Activated T-cell treated with anti-CD3 and anti-CD28 coated beads, Interleukin-2, amount 50 U/mL, for 4 hours (primary cell): ENCODE measurements at places on chromosomes 4 and X. TPM values are rescaled to one million over a fixed set of nuclear protein-coding genes. Genes with fewer than 3 reads are reported as not detected.

Gene NUP62CL
- total RNA-seq, result 0.73 TPM

Gene PABPC4L
- total RNA-seq, result not detected

Gene MAGEA9
- total RNA-seq, result not detected

Gene ARHGAP6
- 0.10 TPM for total RNA-seq

Gene SHISA3
- 0.11 TPM for total RNA-seq

Gene F8A2
- total RNA-seq, result not detected

Gene SPANXB1
- total RNA-seq, result not detected

Gene CFAP47
- total RNA-seq, result not detected

Gene GPR78
- not detected for total RNA-seq

Gene SAGE1
- total RNA-seq, result not detected

Gene TMEM144
- total RNA-seq, result not detected

Gene SYN1
- 0.24 TPM for total RNA-seq

GRCh38 chr4:152939621-152940020, 3.5 kb downstream of the FHDC1 start:
- DNase-seq, result no peak

DNA sequence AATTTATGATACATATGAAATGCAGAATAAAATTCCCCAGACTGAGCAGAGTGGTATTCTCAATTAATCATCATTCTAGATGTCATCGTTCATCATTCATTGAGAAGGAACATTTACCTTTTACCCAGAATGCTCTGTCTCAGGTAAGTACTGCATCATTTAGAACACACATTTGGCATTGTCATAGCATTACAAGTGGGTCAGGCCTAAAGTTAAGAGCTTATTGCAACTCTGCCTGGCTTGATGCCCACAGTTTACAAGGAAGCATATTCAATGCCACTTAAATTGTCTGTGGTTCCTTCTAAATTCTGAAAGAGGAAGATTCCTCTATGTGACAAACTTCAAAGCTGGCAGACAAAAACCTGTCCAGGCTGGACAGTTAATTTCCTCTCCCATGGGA, 87.3 kb downstream of the CAMK2D start:
- no peak for DNase-seq

- no peak for DNase-seq
Measured at GRCh38 chr4:154126276-154126675, 337.4 kb upstream of the SFRP2 start.

DNA sequence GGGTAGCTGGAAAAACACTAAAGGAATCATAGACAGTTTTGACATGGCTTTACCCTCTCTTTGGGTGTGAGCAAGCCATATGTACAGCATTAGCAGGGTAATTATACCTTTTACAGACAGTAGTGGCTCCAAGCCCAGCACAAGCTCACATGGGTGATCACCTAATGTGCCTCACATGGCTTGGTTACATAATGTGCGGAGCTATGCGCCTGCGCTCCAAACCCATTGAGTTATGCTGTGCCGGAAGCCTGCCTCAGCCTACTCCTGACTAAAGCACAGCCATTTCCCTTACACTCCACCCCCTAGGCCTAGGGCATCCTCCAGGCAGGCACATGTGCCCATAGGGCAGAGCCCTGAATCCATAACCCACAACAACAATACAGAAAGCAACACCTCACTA, 6.5 kb upstream of the TSPAN5 start:
- no peak for DNase-seq

GRCh38 chr4:185811509-185812364, at the start of gene SORBS2:
Gene SORBS2 (minus strand): TSS chr4:185812194. CDS start chr4:185690571, 121,623 bp downstream.
- no peak for DNase-seq

DNA sequence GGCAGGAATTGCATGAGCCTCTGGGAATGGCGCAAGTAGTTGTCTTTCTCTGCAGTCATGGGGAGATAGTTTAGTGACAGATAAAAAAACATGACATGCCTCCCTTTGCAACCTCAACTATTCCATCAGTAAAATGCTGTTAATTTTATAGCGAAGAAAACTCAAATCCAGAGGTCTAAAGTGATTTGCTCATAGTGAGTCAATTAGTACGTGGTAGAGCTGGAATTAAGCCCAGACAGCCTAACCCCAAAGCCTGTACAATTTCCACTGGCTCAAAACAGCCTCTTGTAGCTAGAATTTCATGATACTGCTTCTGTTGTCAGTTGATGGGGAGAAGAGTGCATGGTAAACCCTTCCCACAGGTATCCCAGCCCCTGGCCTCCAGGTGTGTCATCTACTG, 81.3 kb upstream of the TRPC5 start:
- DNase-seq, result no peak

- no peak for DNase-seq
Measured at GRCh38 chr4:23135792-23136645, 443.3 kb downstream of the GBA3 start.

DNA sequence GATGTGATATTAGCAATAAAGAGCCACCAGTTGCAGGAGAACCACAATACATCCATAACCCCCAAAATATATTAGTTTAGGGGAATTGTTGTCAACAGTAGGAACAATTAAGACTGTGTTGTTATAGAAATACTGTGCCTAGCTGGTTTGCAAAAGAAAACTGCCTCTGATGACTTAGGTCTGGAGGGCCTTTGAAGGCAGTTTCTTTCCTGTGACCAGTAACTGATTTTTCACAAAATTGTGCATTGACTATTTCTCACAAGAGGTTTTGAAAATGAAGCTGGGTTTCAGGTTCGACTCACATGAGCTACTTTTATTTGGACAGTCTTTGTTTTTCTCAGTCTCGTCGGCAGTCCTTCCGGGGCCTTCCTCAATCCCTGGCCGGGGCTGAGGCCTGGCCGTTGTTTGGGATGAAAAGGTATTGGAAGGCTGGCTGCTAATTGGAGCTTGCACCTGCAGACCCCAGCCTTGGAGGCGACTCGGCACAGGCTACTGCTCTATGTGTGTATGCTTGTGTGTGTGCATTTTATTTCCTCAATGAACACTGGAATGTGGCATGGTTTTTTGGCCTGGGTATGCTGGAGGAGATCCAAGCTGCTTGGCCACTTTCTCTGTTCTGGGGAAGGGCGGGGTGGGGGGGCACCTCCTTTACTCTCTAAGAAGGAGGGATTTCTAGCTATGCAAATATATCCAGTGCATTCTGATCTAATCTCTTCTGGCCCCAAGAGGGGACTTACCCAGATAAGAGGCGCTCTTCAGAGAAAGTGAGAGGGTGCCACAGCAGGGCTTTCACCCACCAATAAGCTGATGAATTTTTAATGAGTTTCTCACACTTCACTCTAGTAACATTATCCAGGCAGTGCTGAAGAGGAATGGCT, 49.5 kb upstream of the LNX1 start:
- DNase-seq, result no peak

DNA sequence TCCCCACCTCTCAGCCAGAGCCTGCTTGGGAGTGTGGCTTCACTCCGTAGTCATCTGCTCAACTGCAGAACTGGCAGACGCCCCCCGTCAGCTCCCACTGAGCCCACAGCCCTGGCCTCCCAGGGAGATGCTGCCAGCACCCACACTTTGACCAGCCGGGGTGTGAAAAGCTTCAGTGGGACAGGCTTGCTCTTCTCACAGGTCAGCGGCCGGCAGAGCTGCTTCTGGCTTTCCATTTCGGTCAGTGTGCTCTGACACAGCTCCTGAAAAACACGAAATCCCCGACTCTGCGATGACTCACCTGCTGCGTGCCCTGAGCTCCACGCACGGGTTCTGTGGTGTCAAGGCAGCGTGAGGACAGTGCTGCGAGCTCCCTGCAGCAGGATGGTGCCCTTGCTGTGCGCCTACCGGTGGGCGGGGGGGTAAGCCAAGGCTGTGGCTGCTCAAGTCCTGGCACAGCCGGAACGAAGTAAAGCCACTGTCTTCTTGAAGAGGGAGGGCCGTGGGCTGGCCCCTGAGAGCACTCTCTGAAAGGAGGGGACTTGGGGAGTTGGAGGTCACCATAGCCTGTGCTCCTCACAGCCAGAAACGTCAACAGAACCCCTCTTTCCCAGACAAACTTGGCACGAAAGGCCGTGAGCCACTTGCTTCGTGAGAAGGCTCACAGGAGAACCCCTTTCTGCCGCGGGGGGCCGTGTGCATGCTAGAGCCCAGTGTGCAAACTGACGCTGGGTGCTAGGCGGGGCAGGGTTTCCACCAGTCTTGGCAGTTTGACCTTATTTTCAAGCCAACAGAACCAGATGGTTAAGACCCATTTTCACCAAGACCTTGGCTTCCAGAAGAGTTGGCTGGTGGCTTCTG, 23.6 kb downstream of the NOP14 start:
- no peak for DNase-seq

- DNase-seq, result no peak
Measured at GRCh38 chr4:24885342-24885741, 27.5 kb downstream of the CCDC149 start.

DNA sequence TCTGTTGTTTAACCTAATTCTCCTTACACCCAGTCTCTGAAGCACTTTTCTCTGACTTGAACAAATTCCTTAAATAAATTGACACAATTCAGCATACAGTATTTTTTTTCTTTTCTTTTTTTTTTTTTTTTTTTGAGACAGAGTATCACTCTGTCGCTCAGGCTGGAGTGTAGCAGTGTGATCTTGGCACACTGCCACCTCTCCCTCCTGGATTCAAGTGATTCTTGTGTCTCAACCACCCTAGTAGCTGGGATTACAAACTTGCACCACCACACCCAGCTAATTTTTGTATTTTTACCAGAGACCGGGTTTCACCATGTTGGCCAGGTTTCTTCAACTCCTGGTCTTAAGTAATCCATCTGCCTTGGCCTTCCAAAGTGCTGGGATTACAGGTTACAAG, 1498.1 kb upstream of the PCDH10 start:
- no peak for DNase-seq

DNA sequence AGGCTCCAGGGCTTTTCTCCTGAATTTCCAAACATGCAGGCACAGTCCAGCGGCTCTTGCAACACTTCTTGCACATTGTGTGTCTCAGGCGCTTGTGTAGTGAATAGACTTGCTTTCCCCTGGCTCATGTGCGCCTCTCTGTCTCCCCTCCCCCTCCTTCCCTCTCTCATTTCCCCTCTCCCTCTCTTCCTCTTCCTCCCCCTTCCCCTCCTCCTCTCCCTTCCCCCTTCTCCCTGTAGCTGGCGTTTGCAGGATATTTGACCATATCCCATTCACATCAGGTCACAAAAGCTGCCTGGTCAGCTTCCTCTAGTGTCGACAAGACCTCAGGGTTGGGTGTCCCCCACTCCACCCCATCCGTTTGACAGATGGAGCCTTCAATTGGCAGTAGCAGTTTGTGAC, 2.4 kb downstream of the CHST7 start:
- no peak for DNase-seq

- DNase-seq, result no peak
Measured at GRCh38 chr4:22501715-22502095, 14.2 kb downstream of the ADGRA3 start.

DNA sequence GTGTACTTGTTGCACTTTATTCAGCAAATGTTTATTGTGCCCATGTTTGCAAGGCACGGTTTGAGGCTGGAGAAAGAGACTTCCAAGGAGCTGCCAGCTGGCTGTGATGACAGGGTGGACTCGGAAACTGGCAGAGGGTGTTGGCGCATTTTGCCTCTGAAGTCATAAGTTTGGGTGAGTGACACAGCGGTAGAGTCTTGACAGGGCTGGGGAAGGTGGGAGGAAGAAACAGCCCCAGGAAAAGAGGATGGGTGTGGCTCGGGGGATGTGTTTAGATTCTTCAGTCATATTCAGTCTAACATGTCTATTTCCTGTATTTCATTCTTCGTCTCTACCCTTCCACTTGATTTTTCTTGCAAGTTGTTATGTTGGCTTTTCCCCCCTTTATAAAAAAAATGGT, 77.0 kb upstream of the STOX2 start:
- no peak for DNase-seq

DNA sequence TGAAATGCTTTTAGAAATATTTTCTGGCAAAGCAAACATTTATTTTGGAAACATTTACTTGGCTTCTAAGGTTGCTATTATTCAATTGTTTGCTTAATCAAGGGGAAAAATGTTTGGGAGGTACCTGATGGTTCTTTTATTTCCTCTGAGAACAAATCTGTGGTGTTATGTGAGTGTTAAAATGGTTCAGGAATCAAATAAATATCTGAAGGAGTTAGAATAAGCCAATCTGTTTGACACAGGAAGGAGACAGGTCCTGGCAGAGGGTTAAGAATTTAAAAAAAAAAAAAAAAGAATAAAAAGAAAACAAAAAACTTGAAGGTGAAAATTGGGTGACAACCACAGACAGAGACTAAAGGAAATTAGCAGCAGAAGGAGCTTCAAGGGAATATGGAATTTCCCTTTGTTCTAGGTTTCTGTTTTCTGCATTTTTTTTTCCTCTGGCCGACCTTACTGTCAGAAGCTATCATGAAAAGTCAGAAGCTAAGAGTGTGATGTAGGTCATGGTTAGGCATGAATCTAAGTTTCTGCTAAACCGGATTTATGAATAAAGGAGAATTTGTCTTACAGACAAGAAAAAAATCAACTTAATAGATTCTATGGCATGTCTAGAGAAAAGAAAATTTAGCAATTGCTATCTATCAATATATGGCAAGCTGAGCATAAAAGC, 78.6 kb upstream of the PNPLA4 start:
- no peak for DNase-seq

GRCh38 chr4:166622425-166622977, 611.8 kb downstream of the SPOCK3 start:
- DNase-seq, result no peak

DNA sequence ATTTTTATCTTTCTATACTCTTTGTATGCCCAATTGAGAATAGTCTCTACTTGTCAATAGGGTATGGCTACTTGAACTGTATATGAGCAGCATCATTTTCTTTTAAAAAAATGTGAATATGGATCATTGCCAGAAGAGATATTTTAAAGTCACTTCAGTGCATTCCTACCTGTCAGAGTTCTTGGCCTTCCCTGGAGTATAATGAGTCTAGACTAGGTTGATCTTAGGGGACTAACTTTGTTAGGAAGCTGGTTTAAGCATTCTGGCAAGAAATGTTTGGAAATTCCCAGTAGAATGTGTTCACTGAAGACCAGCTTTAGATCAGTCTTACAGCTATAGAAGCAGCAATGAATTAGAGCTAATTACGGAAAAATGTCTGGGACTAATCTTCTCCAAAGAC, 178.2 kb downstream of the FAT4 start:
- no peak for DNase-seq

- DNase-seq, result no peak
Measured at GRCh38 chrX:47644557-47645091, 5.7 kb downstream of the ELK1 start.

DNA sequence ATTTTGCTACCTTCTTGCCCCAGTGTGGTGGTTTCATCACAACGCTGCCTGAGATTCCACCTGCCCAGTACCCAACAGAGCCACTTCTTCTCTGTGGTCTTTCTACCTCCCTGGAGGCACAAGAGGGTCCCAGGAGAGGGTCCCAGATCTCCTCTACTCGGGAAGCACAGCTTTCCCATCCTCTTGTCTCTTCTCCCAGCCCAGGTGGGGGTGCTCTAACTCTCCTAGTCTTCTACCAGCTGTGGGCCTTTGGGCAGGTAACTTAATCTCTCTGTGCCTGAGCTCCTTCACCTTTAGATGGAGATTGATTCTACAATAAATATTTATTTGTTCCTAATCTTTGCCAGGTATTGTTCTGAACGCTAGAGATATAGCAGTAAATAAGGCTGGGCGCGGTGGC, 1.8 kb upstream of the HPGDS start:
- DNase-seq, result no peak

- no peak for DNase-seq
Measured at GRCh38 chr4:107714256-107714655, 5.8 kb downstream of the PAPSS1 start.

- DNase-seq, result no peak
Measured at GRCh38 chr4:37727635-37728034, 41.5 kb upstream of the RELL1 start.

- DNase-seq, result no peak
Measured at GRCh38 chr4:87053802-87054767, 119.3 kb downstream of the AFF1 start.
